Stimulated activated CD8-positive, alpha-beta memory T cell treated with anti-CD3 and anti-CD28 coated beads, Interleukin-4, amount 100 ng/mL, for 4 hours (primary cell): ENCODE measurements at places on chromosomes 3 and 15.

- DNase-seq: no peak
Observed at GRCh38 chr3:147793841-147794240, 384.7 kb downstream of the ZIC1 start.

GRCh38 chr3:40523781-40524180 lies 979 bp upstream of the ZNF621 start:
- DNase-seq: no peak

DNA sequence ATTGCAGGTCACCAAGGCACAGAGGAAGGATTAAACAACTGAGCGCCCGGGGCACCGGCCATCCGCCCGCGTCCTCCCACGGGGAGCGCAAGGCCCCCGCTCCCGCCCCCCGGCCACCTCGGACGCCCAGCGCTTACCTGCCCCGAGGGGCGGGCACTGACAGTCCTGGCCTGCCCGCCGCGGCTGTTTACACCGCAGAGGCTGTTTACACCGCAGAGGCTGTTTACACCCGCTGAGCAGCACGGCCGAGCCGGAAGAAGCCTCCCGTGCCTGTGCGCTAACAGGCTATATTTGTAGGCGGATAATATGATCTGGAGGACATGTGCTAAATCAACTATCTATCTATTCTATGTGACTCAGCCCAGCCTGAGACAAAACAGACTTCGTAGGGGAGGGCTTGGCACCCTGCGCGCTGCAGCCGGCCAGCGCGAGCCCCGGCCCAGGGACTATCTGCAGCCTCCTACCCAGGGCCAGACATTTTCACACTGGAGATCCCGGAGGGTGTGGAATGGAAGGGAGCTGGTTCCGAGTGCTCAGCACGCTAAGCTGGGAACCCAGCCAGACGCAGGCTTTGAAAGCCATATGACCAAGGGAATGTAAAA lies at the start of gene LRRC2:
Gene LRRC2 (minus strand): TSS at position 263 of the 602 bp plus-strand sequence. CDS start 14,711 bp downstream, outside the sequence.
- DNase-seq: no peak

DNA sequence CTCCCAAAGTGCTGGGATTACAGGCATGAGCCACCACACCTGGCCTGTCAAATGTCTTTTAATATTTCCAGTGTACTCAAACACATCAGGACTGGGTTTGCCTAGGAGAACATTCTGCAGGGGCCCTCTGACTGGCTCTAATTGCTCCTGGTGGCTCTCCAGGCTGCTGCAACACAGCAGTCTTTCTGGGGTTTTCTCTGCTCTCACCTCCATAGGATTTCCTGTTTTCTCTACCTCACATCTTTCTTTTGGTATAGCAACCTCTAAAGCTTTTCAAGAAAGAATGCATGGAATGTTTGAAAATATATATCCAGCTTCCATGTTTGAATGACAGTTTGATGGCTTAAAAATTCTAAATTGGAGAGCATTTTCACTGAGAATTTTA lies 83.3 kb upstream of the IGSF10 start:
- no peak for DNase-seq

- DNase-seq: no peak
Observed at GRCh38 chr3:183514021-183514420, 41.5 kb downstream of the KLHL6 start.

DNA sequence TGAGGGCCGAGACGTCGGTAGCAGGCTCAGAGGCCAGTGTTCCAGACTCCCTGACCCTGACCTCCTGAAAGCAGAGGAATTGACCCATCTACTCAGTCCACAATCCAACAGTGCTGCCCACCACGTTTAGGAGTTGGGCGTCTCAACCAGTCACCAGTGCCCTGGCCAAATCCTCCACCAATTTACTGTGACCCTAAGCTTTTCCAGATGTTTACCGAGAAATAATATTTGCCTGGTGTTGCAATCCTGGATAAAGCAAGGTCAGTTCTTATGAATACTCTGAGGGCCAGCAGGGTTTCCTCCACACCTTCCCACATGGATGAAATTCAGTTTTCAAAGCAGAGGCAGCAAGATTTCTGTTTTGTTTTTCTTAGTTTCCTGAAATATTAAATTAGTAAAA lies 7.5 kb upstream of the APOD start:
- no peak for DNase-seq

DNA sequence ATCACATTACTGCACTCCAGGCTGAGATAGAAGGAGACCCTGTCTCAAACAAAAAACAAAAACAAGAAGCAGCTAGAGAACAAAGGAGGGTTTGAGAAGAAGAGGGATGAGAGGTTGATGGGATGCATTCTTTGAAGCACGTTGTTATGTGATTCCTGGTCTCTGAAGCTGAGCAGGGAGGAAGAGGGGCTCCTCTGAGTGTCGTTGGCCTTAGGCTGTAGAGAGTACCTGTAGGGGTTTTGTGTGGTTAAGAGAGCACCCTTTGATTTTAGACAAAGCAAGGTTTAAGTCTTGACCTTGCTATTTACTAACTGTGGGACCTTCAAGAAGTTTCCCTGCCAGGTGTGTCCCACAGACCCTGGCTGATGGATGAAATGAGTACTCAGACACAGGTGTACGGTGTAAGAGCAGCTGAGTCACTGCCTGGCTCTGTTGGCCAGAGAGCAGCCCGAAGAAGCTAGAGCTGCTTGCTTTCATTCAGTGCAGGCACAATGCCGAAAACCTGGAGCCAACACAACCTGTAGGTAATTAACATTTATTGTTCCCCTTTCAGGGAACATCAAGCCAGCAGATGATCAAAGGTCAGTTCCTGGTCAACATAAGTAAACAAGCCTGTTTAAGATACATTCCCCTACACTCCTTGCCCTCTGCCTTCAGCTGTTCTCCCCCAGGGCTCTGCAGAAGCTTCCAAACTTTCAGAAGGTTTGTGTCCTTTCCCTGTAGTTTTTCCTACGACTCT lies 67.2 kb downstream of the LRRK1 start:
- no peak for DNase-seq

- no peak for DNase-seq
Observed at GRCh38 chr15:67064607-67065530, 533 bp upstream of the SMAD3 start.

GRCh38 chr3:160078533-160078932 lies 89.9 kb downstream of the IL12A start:
- DNase-seq: no peak

- no peak for DNase-seq
Observed at GRCh38 chr3:72658466-72659100, 189.7 kb downstream of the SHQ1 start.

DNA sequence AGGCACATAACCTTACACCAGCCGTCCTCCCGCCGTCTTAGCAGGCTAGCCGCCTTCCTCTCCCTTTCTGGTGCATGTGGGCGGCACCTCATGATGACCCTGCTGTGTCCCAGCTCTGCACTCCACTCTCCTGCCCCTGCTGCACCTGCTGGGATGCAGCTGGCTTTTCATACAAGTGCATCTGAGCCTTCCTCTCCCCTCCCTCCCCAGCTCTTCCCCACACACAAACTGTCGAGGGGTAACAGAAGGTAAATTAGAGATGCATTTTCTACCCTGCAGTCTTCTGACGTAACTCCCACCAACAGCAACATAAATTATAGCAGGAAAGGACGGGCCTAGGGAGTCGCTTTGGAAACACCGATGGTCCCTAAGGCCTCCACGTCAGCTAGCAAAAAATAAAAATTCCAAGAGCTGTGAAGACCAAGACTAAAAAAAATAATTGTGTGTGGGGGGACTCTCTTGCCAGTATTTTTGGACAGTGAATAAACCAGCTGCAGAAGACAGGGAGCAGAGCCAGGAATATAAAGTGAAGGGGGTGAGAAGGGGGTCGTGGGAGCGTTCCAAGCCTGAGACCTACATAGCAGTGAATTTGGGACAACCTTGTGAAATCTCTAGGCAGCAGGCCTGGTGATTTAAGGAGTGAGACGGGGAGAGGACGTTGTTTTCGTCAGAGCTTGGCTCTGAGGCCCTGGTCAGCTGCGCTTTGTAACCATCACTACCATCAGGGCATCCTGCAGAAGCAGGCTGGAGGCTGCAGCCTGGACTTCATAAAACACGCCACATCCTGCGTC lies 216.2 kb downstream of the ADAMTS17 start:
- no peak for DNase-seq

DNA sequence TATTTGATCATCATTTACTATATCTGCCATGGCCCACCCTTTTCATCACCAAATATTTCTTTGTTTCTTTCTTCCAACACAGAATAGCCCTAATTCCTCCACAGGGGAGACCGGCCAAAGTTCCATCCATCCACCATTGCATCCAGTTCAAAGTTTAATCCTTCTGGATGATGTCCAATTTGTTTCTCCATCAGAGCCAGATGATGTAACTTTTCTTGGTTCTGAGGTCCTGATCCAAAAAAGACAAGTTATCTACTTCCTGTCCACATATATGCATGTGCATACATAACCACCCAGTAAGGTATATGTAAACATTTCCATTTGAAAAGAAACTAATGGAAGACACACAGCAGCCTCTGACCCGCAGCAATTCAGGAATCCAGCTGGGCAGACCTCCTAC lies 237.3 kb downstream of the SHOX2 start:
- DNase-seq: no peak

- no peak for DNase-seq
Observed at GRCh38 chr3:11908981-11909698, 62.5 kb upstream of the TAMM41 start.

GRCh38 chr15:50519740-50520425 lies 26.6 kb downstream of the USP50 start:
- no peak for DNase-seq

GRCh38 chr3:129068291-129068886 lies 7.8 kb downstream of the GP9 start:
- DNase-seq: no peak

DNA sequence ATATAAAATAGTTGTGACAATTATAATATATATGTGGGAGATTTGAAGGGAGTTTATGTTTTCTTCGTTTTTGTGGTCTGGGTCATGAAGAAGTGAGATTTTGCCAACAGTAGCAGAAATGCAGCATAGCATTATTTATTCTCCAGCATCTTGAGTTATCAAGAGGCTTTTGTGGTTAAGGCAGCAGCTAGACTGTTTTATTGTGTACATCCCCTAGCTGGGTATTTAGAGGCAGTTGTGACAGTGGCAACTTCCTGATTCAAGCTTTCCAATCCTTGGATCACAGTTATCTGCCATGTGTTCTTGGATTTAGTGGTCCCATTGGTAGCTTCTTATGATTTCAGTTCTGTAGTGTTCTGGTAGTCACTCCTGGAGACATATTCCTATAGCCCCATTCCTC lies 29.0 kb downstream of the ARIH1 start:
- no peak for DNase-seq

- DNase-seq: no peak
Observed at GRCh38 chr3:20400281-20400680, 214.3 kb upstream of the SGO1 start.

DNA sequence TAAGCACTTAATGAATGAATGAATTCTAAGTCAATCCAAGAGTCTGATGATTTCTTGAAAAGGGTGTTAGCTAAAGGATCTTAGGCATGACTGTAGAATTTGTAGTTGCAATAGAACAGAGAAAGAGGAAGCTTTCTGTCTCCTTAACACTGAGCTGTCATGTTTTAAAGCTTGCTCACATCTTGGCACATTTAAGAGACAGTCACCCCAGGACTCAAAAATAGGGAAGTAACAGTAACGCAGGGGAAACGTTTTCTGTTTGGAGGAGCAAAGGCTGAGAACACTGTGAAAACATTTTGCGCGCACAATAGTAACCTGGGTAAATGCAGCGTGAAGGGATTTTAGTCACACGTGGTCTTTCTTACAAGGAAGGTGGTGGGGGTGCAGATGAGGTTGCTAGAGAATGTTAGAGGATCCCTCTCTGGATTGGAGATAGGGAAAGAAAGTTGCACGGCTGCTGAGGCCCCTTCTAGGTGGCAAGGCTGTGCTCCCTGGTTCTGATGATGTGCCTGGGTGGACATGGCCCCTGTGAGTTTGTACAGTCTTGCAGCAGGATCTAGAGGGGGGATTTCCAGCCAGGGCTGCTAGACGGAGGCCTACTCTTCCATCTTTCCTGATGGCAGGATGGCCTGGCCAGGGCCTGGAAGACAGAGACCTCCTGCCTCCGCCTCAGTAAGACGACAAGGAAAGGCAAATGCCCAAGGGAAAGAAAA lies 12.0 kb downstream of the STARD5 start:
- DNase-seq: no peak

GRCh38 chr3:196990601-196991007 lies 22.0 kb upstream of the PIGZ start:
- no peak for DNase-seq

- no peak for DNase-seq
Observed at GRCh38 chr3:65953301-65953812, 85.4 kb downstream of the MAGI1 start.

- no peak for DNase-seq
Observed at GRCh38 chr3:102085431-102086176, 236.3 kb downstream of the NFKBIZ start.

DNA sequence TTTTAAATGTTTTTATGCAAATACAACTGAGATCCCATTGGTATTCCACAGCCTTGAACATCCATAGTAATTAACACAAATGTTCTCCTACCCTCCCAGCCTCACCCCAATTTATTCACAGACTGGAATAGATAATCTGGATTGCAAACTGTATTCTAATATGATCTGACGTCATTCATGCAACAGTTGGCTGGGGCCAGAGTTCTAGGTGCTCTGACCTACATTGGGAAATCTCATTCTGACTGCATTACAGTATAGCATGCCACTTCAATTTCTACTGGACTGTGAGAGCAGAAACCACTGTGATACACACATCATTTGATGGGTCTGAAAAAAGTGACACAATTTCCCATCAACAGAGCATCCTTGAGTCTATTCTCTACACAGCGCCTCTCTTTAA lies 403.1 kb downstream of the MAGI1 start:
- no peak for DNase-seq

- no peak for DNase-seq
Observed at GRCh38 chr15:51285399-51285798, 53.0 kb downstream of the CYP19A1 start.

DNA sequence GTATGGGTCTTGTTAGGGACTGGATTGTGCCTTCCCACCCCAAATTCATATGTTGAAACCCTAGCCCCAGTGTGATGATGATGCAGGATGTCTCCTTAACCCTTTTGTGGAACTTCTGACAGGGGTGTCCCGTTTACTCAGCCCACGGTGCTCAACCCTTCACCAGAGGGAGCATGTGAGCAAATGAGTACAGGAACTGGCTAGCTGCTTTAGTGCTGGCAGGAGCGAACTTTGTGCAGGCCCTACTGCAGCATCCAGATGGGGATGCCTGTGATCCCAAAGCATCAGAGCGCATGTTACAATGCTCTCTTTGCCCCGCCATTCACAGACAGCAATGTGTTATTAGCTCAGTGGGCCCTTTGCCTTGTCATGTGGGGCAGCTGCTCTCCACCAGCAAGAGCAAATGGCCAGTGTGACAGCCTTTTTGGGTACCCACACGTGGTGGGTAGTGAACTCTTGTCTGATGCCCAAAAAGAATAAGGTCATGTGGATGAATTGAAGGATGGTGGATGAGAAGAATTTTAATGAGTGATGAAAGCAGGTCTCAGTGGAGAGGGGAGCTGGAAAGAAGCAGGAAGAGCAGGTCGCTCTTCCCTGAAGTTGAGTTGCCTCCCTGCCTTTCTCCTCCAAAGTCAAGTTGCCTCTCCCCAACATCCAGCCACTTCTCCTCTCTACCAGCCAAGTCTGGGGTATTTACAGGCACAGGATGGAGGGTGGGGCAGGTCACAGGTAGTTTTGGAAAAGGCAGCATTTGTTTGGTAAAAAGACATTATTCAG lies 63.3 kb upstream of the STRIT1 start:
- no peak for DNase-seq
